ENCODE measurements at places on chromosomes 13 and 19.

DNA sequence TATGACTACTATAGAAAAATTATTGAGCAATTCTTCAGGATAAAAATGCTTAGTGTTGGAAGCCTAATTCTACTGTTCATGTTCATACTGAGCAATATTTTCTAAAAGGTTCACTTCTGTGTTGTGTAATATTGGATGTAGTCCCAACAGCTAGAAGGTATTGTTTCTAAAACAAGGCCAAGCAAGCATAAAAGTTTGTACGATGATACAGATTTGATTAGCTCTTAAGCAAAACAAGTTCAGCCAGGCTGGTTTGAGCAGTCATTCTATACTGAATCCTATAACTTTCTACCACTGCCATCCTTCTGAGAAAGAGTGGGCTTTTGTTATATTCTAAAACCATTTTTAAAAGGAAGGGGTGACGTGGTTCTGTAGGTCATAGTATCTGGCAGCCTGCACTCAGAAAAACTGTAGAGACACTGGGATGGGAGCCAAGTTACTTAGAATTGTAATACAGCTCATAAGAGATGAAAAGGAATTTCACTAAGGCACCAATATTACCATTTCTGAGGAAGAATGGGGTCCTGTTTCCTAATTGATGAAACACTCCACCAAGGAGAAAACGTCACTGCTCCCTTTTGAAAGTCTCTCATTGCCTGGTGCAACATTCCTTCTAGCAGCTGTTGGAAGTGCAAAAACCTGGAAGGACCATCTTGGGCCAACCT lies 275.0 kb upstream of the DACH1 start:
- no peak for DNase-seq

GRCh38 chr19:17949956-17950309 lies 17.0 kb upstream of the KCNN1 start:
- DNase-seq = no peak

- DNase-seq = no peak
Observed at GRCh38 chr19:41428481-41428859, 1.3 kb upstream of the B3GNT8 start.

DNA sequence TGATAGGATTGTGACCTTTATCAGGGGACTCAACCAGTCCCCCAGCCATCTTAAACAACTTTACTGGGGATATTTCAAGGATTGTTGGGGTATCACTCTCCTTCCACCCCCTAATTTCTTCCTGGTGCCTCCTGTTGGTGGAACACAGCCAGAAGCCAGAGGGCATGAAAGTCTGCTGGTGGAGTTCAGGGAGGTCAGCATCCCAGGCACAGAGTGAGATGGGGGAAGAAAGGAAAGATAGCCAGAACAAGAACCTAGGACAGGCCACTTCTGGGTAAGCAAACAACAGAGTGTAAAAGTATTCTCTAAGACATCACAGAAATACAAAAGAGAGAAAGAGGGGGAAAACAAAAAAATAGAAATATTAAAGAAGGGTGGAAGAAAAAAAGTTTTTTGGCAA lies 101.8 kb downstream of the SPRY2 start:
- DNase-seq = no peak

DNA sequence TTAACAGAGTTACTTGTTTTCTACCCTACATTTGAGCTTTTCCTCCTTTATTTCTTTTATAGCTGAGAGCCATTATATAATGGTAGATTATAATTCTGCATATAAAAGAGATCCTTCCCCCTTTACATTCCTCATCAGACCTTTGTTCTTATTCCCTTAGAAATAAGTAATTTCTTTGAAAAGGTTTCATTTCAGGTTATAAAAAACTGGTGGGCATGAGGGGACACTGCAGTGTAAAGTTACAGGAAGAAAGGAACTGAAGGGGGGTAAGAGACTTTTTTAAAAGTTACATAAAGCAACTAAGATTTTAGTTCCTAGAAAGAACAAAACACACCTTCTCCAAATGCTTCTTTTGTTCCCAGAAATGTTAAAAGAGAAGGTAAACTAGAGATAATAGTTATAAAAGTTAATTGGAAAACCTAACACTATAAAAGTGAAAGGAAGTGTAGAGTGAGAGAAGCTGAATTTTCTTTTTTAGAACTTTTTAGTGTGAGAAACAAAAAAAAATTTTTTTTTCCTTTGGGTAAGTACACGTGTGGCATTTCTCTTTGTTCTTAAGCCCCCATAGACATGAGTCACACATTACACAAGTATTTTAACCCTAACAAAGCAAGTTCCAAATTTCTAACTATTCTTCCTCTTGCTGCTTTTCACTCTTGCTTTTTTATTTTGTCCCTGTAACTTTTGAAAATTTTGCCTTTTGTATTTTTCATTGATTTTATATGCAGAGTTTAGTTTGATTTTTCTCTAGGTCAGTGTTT lies 106.4 kb upstream of the MLNR start:
- no peak for DNase-seq
